ENCODE measurements at places on chromosomes 5 and 9. TPM values are rescaled to one million over a fixed set of nuclear protein-coding genes. Genes with fewer than 3 reads are reported as not detected.

- H3K4me1 ChIP-seq = peaks cover 7% of the 10 kb centered on the region
- no peak overlapping the region for H3K27ac ChIP-seq
- H3K27me3 ChIP-seq = no peaks in the 10 kb centered on the region
- H3K36me3 ChIP-seq = peaks cover 49% of the 10 kb centered on the region
- DNase-seq = no peak
Observed at GRCh38 chr9:89313842-89314241, 2.8 kb downstream of the CKS2 start.

- no peak overlapping the region for H3K27ac ChIP-seq
- DNase-seq = no peak
- peaks cover 6% of the 10 kb centered on the region for H3K27me3 ChIP-seq
- no peak overlapping the region for H3K4me3 ChIP-seq
- no peaks in the 10 kb centered on the region for H3K36me3 ChIP-seq
- H3K4me1 ChIP-seq = no peaks in the 10 kb centered on the region
Observed at GRCh38 chr9:117300371-117301110, 114.3 kb downstream of the ASTN2 start.

DNA sequence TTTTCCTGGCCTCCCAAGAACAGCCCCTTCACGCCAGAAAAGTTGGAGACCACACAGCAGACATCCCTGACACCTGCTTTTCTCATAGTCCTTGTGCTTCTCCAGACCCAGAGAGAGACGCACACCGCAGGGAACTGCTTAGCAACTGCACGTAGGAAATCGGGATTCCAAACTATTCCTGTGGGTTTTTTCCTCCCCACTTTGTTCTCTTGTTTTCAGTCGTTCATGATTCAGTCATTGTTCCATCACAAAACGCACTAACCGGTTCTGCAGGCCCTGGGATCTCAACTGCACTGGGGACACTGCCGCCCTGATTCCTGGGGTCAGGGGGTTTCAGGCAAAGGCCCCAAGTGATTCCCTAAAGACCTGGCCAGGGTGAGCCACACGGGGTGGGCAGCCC, 588.0 kb upstream of the KLF4 start:
- H3K4me3 ChIP-seq = no peak overlapping the region
- H3K27ac ChIP-seq = no peak overlapping the region
- no peaks in the 10 kb centered on the region for H3K36me3 ChIP-seq
- H3K4me1 ChIP-seq = no peaks in the 10 kb centered on the region
- no peak for DNase-seq

- no peaks in the 10 kb centered on the region for H3K27me3 ChIP-seq
- H3K4me3 ChIP-seq = no peak overlapping the region
- no peak for DNase-seq
- H3K36me3 ChIP-seq = no peaks in the 10 kb centered on the region
- no peak overlapping the region for H3K27ac ChIP-seq
- H3K4me1 ChIP-seq = no peaks in the 10 kb centered on the region
Observed at GRCh38 chr5:81639556-81639955, 111.3 kb downstream of the SSBP2 start.

DBH gene
- total RNA-seq = not detected
